ENCODE measurements at places on chromosomes 1 and 21.

GRCh38 chr1:153882296-153882912, 40.4 kb downstream of the GATAD2B start:
- DNase-seq, result no peak

DNA sequence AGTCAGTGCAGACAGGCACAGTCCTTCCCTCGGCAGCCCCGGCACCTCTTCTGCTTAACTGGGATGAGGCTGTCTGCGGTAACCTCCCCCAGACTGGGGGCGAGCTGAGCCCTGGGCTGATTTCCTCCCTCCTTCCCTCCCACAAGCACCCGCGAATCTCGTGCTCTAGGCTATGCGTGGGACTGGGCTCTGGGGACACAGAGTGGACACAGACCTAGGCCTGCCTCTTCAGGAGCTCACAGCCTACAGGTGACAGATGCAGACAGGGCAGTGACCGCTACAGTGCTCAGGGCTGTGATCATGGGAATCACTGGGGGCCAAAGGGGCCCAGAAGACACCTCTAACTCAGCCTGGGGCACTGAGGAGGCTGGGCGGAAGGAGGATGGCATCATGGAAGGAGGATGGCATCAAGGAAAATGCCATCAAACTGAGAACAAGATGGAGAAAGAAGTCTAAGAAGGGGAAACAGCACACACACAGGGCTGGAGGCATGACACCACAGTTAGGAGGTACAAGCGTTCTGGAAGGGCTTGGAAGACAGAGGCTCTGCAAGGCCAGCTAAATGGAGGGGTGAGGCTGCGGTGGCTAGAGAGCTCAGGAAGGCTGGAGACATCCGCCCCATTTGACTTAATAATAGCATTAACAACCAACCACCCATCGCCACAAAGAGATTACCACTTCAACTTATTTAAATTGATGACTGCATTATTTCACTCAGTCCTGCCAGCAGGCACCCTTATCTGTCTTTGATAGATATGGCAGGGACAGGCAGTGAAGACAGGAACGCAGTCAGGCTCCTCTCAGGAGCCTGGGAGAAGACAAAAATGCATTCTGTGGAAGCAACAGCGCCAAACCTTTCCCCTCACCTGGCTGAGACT, 4.2 kb downstream of the TTC39A start:
- no peak for DNase-seq

GRCh38 chr1:30477588-30477987, 245.8 kb downstream of the MATN1 start:
- no peak for DNase-seq

DNA sequence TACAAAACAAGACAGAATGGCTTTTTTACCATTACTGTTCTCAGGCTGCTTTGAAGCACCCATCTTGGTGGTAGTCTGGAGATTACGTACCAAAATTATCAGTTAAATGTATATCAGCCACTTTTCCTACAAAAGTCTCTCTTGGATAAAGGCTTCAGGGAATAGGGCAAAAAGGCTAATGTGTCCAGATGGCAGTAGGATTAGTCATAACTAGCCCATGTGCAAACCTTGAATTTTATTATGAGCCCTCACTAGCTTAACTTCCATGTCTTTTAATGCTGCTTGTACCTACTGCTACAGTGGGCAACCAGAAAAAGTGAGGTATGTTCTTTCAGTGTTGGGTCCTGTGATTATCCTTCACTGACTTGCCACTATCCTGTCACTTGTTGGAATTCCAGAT, 51.0 kb downstream of the PLPPR4 start:
- DNase-seq, result no peak
